Left colon (tissue), 2 donors: ENCODE measurements at places on chromosomes 4 and X.

GRCh38 chr4:122692641-122693520 is 39.6 kb upstream of the BBS12 start:
- DNase-seq: no peak

- DNase-seq: no peak
Observed at GRCh38 chr4:118289794-118290193, 63.0 kb downstream of the PRSS12 start.

- DNase-seq: no peak
Observed at GRCh38 chr4:20532116-20532790, 168.0 kb upstream of the PACRGL start.

GRCh38 chr4:102492531-102493241 is 8.5 kb upstream of the NFKB1 start:
- no peak for DNase-seq

DNA sequence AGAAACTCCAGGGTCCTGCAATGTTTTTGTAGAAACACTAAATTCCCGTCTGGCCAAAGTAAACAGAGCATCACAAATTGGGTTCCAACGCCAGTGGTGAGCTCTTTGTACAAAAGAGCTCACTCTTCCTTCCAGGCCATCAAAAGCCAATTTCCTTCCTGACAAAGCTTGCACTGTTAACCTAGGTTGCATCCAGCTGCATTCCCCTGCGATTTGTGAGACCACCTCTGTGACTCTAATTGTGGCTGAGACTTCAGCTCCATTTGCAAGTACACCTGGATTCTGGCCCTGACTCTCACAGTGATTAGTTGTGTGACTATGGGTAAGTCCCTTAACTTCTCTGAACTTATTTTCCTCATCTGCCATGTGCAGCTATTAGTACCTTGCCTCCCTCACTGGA is 212.5 kb upstream of the CXorf66 start:
- DNase-seq: no peak

- DNase-seq: no peak
Observed at GRCh38 chr4:159016593-159017024, 86.3 kb upstream of the RAPGEF2 start.

DNA sequence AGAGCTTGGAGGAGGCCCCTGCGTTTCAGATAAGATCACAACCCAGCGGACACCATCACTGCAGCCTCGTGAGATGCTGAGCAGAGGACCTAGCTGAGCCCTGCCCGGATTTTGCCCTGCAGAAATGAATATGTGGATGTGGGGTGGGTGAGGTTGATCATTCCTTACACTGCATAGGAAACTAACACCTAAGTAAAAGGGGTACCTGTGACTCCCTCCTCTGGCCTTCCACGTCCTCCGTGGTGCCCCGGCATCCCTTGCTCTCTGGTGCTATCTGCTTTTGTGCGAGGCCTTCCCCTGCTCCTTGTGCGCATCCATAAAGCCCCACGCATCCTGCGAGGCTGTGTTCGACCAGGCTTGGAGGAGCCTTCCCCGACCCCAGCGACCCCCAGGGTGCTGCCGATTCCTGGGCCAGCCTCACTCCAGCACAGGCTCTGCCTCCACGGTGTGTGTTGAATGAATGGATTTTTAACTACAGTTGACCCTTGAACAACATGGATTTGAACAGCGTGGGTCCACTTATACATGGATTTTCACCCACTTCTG is 25.6 kb upstream of the GPR78 start:
- DNase-seq: no peak

DNA sequence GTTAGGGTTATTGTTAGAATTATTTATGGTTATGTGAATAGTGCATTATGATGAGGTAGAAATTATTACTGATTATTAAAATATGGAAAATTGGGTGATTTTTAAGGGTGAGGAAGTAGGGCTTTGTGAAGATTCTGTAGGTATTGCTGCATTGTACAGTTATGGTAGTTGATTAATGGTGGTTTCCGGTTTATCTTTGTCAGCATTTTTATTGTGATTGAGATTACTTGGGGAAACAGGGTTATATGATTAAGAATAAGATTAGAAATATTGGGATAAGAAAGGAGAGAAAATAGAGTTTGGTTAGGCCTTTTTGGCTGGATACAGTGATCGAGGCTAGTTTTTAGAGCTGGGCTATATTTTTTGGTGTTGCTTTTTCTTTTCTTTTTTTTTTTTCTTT is 8.6 kb upstream of the IGBP1 start:
- no peak for DNase-seq

DNA sequence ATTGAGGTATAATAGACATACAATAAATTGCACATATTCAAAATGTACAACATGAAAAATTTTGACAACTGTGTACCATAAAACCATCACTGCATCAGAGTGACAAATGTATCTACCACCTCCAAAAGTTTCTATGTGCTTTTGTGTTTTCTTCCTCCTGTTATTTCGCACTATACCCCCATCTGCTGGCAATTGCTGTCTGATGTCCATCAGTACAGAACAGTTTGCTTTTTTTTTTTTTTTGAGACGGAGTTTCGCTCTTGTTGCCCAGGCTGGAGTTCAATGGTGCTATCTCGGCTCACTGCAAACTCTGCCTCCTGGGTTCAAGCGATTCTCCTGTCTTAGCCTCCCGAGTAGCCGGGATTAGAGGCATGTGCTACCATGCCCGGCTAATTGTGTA is 154.3 kb upstream of the GIMD1 start:
- DNase-seq: no peak

- no peak for DNase-seq
Observed at GRCh38 chr4:98613453-98614075, 44.8 kb downstream of the TSPAN5 start.

- DNase-seq: no peak
Observed at GRCh38 chr4:148730766-148731165, 288.6 kb upstream of the NR3C2 start.

DNA sequence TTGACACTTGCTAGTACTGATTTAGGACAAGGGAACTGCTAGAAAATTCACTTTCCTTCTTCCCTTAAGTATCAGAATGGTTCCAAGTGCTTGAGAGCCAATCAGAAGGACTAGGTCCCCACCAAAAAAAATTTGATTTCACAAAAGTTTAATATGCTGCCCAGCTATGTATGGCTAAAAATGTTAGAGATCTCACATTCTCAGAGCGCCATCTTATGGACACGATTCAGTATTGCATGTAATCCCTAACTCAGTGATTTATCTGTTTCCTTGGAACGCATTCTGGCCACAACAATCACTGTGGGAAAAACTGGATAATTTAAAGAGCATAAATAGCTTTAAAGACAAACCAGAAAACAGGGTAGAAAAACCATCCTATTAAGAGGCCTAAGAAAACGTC is 255.1 kb upstream of the GPC4 start:
- DNase-seq: no peak

DNA sequence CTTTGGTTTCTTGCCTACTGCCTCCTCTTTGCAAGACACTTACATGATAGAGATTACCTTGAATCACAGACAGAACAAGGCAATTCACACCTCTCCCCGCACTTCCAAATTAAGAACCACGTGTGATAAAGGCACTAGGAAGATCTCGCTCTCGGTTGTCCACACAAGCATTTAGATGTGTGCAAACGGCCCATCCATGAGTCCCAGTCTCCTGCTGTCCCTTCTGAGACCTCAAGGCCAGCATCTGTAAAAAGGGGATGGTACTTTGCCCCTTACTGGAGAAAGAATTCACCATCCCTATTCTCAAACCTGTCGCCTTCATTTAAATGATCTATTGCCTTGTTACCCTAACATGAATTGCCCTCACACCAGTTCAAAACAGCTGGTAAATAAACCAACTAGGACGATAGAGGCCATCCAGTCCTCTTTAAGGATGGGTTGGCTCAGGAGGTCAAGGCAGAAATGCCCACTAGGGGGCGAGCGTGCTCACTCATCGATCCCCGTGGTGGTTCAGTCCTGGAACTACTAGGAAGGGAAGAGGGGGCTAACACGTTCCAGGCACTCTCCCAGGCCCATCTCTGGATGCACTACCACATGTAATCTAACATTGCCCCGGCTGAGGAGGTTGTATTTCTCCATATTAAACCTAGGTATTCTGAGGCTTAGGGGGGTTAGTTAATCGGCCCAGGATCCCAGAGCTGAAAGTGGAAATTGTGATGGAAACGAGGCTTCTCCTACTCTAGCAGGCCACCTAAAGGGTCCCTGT is 95.8 kb downstream of the DHX15 start:
- peak; percentile 40 for DNase-seq

GRCh38 chrX:31423609-31424189 is 351.9 kb upstream of the FTHL17 start:
- DNase-seq: peak; percentile 55

DNA sequence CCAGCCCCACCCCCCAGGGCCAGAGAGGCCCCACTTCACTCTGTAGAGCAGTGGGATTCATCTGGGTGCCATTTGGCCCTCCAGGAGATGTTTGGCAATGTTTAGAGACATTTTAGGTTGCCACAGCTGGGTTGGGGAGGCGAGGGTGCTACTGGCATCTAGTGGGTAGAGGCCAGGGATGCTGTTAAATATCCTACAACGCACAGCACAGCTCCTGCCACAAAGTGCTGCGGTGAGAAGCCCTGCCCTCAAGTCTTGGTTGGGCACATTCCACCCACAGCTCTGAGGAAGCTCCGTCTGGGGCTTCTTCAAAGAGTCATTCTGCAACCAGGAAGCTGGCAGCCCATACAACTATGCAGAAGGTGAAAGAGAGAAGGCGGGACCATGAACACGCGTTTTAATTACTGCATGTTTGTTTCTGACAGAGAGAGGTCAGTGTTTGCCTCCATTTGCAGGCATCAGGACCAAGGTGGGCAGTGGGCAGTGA is 48.1 kb upstream of the FAM9C start:
- peak; percentile 56 for DNase-seq

DNA sequence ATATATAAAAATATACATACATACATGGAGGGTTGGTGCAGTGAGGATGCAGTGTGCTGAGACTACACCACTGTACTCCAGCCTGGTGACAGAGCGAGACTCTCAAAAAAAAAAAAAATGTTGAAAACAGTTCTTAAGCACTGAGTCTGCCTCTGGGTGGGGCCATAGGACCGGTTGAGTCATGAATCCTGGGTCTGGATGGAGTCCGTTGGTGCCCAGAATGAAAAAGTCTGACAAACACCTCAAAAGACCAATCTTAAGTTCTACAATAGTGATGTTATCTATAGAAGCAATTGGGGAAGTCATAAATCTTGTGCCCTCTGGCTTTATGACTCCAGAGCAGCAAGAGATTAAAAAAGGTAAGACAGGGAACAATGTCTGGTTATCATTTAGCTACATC is 70.4 kb downstream of the FGFBP1 start:
- no peak for DNase-seq

DNA sequence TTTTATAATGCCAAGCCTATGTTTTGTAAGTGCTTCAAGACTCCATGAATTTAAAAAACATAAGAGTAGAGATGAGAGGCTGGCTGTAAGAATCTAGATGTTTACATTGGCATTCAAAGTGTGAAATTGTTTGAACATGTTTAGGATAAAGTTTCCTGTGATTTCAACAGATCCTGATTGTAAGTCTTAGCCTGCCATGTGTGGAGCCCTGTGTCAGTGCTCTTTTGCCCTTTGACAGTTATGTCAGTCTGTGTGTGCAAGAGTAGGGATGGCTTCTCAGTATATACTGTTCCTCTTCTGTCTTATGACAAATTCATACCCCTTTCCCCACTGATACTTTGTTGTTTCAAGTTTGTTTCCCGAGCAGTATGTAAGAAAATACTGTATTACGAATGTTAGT is 68.2 kb downstream of the USP9X start:
- no peak for DNase-seq

DNA sequence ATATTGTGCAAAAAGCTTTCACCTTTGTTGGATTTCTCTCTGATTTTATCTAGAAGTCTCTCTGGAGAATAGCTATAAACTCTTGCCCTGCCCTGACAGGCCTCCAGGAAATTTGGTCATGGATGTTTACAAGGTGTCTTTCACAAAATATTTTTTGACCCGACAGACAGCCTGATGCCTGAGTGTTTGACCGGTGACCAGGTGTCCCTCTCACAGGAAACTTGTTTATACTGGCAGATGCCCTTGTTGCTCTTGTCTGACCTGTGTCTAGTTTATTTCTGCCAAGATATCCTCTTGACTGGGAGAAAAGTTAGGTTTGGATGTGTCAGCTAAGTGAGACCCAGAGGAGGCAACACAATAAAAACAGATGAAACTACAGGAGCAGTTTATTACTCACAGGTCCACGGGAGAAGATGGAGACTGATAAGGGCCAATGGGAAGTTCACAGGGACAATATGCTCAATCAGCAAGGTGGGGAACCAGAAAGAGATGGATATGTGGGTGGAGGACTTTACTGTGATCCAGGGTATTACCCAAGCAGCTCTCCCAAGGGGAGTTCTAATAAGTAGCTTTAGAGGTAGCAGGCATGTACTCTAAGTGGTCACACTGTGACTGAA is 243.3 kb downstream of the ARAP2 start:
- DNase-seq: no peak

DNA sequence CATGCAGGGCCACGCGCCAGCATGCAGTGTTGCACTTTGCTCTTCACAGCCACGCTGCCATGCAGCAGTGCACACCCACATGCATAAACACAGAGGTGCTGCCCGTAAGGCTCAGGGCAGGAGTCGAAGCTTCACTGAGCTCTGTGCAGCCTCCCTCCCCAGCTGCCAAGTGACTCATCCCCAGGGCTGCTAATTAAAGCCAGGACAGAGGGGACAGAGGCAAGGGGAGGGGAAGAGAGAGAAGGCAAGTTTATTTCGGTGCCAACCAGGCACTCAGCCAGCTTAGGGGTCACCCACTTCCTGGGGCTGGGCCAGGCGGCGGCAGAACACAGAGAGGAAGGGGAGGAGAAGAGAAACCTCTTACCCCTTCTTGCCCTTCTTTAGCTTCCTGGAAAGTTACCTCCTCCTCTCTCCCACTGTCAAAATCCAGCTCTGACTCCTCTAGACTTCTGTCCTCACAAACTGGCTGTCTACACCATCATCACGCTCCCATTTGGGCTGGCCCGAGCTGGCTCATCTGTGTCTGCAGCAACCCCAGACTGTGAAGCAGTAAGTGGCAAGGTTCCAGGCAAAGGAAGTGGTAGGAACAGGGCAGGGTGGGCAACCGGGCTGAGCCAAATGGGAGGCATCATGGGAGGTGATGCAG is 6.2 kb upstream of the IQSEC2 start:
- DNase-seq: peak; percentile 77

DNA sequence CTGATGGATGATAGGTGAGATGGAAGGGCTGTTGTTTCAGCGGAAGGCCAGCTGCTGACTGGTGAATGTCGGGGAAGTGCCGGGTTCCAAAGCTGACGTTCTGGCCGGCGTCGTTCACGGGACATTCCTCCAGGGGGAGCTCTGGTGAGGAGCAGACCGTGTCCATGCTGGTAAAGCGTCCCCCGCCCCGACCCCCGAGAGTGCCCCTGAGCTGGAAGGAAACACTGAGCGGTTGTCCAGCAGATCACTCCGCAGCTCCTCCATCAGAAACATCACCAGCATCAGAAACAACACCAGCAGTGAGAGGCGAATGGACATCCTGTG is 18.6 kb upstream of the ADRA2C start:
- DNase-seq: no peak

DNA sequence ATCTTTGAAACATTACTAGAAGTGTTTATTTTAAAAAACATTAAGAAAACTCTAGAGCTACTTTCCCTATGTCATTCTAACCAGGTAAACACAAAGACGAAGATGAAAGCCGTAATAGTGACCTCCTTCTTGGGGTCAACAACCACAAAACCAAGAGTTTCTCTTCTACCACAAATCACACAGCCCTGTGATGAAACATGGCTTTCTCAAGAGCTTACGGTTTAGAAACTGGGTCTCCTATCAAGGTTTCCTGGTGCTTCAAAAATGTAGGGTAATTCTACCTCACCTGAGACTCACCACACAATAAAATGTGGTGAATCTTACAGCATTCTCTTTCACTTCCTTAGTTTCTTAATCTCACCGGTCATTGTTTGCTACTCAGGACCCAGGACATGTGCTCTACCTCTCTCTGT is 50.9 kb downstream of the CORIN start:
- DNase-seq: no peak

GRCh38 chrX:46447384-46447783 is 97.8 kb downstream of the ZNF674 start:
- DNase-seq: no peak
